GM12892 (cell line): ENCODE measurements at places on chromosomes 4 and X.

DNA sequence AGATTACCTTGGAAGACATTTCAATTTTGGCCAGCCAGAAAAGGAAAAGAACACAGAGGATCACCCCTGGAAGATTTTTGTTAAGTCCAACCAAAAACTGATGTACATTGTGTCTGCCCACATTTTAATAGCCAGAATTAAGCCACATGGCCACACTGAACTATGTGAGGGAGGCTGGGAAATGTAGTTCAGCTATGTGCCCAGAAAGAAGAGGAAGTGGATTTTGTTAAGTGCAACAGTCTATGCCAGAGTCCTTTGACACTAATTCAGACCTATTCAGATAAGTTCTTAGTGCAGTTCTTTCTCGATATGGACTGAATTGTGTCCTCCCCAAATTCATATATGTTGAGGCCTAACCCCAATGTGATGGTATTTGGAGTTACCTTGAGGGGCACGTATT is 18.4 kb downstream of the PRPS1 start:
- DNase-seq, result no peak

DNA sequence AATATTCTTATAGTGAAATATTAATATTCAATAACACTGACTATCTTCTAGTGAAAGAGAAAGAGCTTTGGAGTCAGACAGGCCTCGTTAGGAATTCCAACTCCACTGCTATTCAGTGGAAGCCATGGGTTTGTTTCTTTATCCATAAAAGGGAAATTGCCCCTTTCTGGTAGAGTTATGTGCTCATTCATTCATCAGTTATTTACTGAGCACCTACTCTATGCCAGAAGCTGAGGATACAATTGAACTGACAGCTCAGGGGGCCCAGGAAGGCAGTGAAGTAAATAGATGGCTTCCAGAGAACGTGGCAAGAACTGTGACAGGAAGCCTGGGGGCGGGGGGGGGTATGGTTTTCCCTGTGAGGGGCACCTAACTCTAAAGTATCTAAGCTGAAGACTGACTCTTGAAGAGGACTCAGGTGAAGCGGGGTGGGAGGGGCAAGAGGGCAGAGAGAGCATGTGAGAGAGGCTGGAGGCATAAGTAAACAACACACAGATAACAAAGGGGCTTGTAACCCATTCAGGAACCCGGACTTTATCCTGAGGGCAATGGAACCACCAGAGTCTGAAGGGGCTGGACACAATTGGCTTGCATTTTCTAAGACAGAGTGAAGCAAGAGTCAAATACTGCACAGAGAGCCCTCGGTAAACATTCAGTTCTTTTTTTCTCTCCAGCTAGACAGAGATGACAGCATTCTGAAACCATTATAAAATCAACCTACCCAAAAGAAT is 20.3 kb downstream of the ANXA5 start:
- DNase-seq, result no peak

GRCh38 chr4:16224264-16225166 is 1.8 kb downstream of the TAPT1 start:
- no peak for DNase-seq

DNA sequence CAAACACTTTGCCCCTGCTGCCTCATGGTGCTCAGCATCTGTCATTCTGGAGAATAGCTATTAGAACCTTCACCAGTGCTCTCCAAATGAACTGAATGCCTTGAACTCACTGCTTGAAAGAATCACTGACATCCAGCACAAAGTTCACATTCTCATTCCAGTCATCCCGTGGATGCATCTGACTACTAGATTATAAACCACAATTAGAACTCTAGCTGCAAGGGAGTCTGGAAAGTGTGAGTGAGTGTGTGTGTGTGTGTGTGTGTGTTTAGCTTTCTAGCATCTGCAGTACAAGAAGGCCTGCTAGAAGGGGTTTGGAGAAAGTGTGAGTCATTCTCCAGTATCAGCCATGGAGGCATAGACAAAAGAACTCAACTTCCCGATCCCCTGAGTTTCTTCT is 71.3 kb upstream of the DYNLT3 start:
- no peak for DNase-seq

DNA sequence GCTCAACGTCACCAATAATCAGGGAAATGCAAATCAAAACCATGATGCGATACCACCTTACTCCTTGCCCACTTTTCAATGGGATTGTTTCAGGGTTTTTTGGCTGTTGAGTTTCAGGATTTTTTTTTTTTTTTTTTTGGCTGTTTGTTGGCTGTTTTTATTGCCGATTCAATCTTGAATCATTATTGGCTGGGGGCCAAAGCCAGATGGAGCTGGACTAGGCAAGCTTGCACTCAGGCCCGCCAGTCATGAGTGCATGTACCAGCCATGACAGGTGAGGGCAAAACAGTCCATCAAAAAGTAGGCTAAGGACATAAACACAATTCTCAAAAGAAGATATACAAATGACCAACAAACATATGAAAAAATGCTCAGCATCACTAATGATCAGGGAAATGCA is 13.3 kb downstream of the YIPF7 start:
- no peak for DNase-seq

DNA sequence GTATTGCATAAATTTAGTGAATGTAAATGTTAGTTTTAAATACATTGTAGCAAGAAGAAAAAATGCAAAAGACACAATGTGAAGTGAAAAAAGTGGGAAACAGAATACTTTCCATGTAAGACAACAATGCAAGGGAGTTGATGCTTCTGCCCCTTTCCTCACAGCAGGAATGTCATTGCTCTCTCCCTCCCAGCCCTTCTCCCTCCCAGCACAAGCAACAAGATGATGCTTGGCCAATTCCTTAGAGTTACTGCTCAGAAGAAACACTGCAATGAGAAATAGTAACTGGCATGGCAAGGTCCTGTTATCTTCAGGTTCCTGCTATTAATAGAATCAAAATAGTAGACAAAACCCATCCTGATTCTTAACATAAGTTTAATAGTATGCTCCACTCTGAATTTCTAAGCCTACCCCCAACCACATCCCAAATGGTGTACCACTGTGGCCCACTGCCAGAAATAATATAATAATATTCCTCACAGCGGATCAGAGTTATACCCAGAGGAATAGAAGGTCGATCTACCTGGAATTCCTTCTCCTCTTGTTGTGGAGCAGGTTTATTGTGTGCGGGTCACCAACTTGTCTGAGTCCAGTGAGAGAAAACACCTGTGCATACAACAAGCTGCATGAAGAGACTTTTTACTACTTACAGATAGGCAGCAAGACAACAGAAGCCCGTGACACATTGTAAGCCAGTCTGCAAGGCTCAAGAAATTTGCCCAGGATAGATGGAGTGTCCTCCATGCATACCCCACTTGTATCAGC is 69.8 kb upstream of the SLC7A11 start:
- DNase-seq, result no peak
